ENCODE measurements at places on chromosomes 4 and X. TPM values are rescaled to one million over a fixed set of nuclear protein-coding genes. Genes with fewer than 3 reads are reported as not detected.

- no peaks in the 10 kb centered on the region for H3K36me3 ChIP-seq
- H3K27ac ChIP-seq: no peak overlapping the region
- H3K4me3 ChIP-seq: no peak overlapping the region
- H3K27me3 ChIP-seq: no peaks in the 10 kb centered on the region
These were observed 36.5 kb downstream of the FBXW7 start for GRCh38 chr4:152499344-152499743.

GRCh38 chr4:27881705-27882104, 1021.1 kb downstream of the STIM2 start:
- no peak overlapping the region for H3K4me3 ChIP-seq
- no peak for DNase-seq
- no peaks in the 10 kb centered on the region for H3K27me3 ChIP-seq
- no peaks in the 10 kb centered on the region for H3K4me1 ChIP-seq
- H3K36me3 ChIP-seq: no peaks in the 10 kb centered on the region
- H3K27ac ChIP-seq: no peak overlapping the region

The NXT2 gene
- total RNA-seq: 11.1 TPM

The COMMD8 gene
- 23.3 TPM for total RNA-seq

The FDCSP gene
- total RNA-seq: not detected

All from natural killer cell treated with Interleukin-12 subunit alpha and Interleukin-12 subunit beta and Interleukin-15 and Interleukin-18, amount 100 ng/mL, for 72 hours (primary cell).